ENCODE measurements at places on chromosomes 4 and X.

- DNase-seq = peak; percentile 16
Measured at GRCh38 chr4:139900964-139901376, 235.4 kb downstream of the MGST2 start.

DNA sequence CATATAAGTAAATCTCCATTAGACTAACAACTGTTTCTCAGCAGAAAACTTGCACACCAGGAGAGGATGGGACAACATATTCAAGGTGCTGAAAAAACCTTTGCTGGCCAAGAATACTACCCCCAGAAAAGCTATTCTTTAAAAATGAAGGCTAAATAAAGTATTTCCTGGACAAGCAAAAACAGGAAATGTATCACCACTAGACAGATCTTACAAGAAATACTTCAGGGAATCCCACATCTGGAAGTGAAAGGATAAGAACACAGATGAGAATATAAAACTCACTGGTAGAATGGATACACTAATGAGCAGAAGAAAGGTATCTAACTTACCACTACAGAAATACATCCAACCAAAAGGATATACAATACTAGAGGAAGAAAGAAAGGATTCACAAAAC lies 27.0 kb upstream of the ADH1C start:
- no peak for DNase-seq

DNA sequence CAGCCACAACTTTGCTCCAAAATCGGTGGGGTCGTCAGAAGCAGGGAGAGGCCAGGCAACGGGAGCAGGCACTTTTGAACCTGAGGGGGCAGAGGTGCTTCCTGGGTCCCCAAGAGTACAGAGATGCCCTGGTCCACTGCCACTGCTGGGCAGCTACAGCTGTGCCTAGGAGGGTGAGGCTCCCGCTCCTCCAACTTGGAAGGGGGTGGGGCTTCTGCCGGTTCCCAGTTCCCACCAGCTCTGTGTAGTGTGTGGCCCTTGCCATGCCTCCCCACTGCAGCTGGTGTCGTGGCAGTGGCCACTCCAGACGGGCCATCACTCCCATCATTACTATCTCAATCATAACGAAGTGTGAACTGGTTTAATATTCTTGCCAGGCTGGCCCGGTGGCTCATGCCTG lies 1496.3 kb downstream of the PCDH7 start:
- DNase-seq = no peak

DNA sequence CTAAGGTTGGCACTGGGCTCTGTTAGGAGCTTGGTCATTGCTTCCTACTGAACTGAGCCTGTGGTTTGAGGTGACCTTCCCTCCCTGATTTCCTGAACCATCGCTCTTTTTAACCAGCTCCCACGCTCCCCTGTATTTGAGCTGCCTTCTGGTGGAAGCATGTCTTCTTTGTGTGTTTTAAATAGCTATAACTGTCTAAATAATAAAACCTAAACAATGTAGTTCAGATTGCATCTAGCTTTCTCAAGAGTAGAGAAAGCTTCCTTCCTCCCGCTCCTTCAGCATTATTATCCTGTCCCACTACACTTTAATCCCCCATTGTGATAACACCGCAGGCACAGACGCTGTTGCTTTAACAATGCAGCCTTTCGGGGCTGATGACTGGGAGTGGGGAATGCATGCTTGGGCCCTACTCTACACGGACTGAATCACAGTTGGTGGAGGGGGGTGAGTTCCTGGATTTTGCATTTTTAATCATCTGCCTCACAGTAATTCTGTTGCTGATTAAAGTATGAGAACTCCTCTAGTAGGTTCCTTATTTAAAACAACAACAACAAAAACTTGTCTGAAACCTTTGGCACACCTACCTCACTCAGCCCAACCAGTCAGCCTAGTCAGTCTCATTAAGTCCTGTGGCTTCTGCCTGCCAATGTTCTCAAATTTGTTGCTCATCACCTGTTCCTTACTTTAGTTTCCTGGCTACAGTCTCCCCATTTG lies 6.6 kb downstream of the SMS start:
- DNase-seq = peak; percentile 43

DNA sequence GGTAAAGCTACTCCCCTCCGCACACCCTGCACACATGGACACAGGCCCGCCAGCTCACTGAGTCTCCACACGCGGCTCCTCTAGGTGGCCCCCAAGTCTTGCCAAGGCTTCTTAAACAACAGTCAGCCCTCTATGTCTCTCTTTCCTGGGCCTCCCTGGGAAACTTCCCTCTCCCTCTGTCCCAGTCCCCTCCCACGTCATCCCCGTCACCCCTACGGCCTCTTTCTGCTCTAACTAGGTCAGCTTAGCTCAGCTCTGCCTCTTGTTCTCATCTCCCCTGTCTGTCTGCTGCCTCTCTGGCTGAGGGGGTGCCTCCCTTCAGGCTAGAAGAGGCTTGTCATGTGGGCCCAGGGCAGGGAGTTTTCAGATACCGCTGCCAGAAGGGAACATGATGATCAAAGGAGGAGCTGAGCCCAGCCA lies 38.8 kb downstream of the SEPTIN6 start:
- no peak for DNase-seq

- no peak for DNase-seq
Measured at GRCh38 chr4:19033816-19034733, 1012.5 kb upstream of the LCORL start.

DNA sequence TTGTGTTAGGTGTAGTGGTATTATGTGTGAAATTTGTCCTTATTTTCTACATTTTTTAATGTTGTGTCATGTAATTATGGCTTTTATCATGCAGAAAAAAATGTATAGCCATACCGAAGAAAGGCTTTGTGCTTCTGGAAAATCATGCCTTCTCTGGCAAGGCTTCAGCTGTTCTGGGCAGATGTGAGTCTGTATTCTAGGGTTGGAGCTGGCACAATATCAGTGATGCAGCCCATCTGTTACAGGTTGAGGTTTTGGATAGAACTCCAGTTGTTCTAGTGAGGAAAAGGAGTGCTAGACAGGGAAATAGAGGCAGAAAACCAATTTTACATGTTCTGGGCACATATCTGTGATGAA lies 44.8 kb upstream of the PRSS12 start:
- DNase-seq = no peak

GRCh38 chr4:2835978-2836377 lies 7.7 kb upstream of the ADD1 start:
- DNase-seq = no peak

DNA sequence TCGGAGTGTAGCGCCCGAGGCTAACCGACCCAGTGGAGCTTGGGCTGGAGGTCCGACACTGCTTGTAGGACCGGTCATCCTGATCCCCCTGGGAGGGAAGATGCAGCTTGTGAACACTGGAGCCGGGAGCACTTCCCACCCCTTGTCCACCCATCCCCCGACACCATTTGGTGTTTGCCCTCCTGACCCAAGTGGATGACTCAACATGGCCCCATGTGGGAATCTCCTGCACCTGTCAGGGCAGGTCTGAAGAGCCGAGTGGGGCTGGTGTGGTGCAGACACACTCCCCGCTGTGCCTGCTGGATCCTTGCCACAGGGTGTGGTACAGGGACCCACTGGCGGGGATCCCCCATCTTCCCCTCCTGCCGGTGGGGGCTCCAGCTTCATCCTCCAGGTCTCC lies 90.0 kb upstream of the AFAP1 start:
- DNase-seq = no peak

DNA sequence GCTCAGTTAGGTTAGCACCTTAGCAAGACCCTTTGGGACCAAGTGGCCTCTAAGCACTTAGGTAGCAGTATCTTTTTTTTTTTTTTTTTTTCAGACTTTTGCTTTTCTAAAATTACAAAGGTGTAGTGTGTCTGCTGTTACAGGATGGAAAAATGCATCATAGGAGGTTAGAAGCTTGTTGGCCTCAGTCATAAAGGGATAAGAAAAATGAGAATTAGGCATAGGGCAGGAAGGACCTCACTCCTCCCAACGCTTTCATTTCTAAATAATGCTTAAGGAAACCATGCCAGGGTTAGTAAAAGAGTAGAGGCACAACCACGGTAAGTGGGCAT lies 148.4 kb upstream of the PLAC1 start:
- DNase-seq = no peak

DNA sequence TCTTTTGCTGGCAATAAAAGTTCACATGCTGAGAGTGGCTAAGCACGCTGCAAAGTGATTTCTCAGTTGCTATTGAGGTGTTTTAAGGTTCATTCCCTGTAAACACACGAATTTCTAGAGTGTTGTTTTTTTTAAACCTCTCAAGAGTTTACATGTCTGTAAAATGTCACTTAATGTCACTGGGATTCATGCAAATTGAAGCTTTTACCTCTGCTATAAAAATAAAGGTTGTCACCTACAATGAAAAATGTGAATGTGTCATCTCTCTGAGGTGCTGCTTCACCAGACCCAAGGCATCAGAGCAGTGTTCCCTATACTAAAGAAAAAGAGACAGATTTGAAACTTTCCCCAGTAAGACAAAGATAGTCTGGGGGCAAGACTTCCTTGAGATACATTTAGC lies 127.0 kb downstream of the PPA2 start:
- DNase-seq = no peak

- DNase-seq = no peak
Measured at GRCh38 chr4:147453561-147454141, 27.2 kb upstream of the EDNRA start.

DNA sequence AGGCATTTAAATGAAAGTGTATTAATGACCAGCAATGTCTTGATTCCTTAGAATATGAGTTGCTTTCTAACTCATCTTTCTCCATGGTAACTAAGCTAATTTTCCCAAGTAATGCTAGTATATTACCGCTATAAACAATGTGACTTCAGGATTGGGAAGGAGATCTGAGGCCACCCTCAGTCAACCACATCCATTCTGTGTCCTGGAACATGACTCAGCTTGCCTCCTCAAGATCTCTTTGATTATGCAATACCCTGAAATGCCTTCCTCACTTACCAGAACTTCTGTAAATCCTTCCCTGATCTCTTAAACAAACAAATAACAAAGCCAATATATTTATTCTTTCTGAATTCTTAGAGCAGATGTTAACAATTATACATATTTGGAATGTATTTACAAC lies 1495.5 kb downstream of the PCDH18 start:
- DNase-seq = no peak

GRCh38 chr4:121791481-121791880 lies 9.6 kb upstream of the EXOSC9 start:
- peak; percentile 66 for DNase-seq

Measured in AG08395 (cell line).